ENCODE measurements at places on chromosomes 6 and 20. TPM values are rescaled to one million over a fixed set of nuclear protein-coding genes. Genes with fewer than 3 reads are reported as not detected.

- peaks cover 5% of the 10 kb centered on the region for H3K4me1 ChIP-seq
- H3K27me3 ChIP-seq: peaks cover 8% of the 10 kb centered on the region
- H3K27ac ChIP-seq: no peak overlapping the region
- no peak overlapping the region for H3K4me3 ChIP-seq
- DNase-seq: no peak
Measured at GRCh38 chr6:17602888-17603287, 2.8 kb downstream of the FAM8A1 start.

DNA sequence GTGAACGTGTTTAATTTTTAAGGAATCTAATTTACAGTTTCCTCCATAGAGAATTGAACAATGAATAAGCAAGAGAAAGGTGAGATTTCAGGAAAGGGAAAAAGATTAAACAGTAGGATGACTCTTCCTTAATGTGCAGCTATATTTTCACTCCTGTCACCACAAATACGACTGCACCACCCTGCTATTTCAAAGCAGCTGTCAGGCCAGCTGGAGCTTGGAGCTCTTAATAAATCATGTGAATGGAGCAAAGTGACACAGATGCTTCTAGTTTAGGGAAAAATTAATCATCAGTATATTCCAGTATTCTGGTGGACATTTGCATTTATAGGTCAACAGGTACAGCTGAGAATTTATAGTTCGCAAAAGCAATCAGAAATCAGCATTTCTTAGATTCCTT is 56.5 kb upstream of the PKIB start:
- H3K4me3 ChIP-seq: no peak overlapping the region
- no peak overlapping the region for H3K27ac ChIP-seq
- H3K27me3 ChIP-seq: no peaks in the 10 kb centered on the region
- no peak for DNase-seq
- peaks cover 29% of the 10 kb centered on the region for H3K36me3 ChIP-seq

DNA sequence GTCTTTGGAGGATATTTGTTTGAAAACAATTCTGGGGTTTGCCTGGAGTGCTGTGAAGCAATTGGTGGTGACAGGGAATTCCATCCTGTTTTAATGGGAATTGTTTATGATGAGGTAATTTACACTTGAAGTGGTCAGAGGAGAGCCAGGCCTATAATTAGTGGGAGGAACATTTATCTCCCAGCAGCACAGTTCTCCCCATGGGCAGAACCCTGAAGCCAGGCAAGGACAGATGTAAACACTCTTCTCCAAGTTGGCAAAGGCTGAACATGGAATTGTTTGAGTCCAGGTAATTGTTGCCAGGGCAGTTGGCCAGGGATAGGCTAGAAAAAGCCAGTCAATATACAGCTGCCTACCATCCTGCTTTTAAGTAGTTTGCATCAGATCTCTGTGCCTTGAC is 789.7 kb downstream of the FRK start:
- no peaks in the 10 kb centered on the region for H3K4me1 ChIP-seq
- H3K27me3 ChIP-seq: no peaks in the 10 kb centered on the region
- no peak overlapping the region for H3K4me3 ChIP-seq

- H3K36me3 ChIP-seq: peaks cover 81% of the 10 kb centered on the region
- peaks cover 64% of the 10 kb centered on the region for H3K4me1 ChIP-seq
- H3K27ac ChIP-seq: no peak overlapping the region
Measured at GRCh38 chr20:10662661-10663458, 10.9 kb downstream of the JAG1 start.

DNA sequence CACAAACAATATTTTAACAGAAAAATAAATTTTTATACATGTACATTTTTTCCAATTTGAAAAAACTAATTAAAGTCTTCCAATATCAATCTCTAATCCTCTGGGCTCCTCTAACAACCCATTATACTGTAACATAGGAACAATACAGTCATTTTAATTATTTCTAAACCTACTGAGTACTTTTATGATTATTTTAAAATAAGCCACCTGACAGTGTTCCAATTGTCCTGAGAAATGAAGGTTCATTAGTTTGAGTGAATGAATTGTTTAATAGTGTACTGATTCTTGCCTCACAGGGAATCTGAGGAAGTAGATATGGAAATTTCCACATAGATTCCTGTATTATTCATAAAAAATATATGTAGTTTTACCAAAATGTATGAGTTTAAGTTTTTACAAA is 123.1 kb upstream of the EYS start:
- DNase-seq: no peak
- no peaks in the 10 kb centered on the region for H3K4me1 ChIP-seq
- no peak overlapping the region for H3K4me3 ChIP-seq
- no peaks in the 10 kb centered on the region for H3K36me3 ChIP-seq

- no peaks in the 10 kb centered on the region for H3K27me3 ChIP-seq
- DNase-seq: no peak
- H3K4me1 ChIP-seq: peaks cover 26% of the 10 kb centered on the region
- no peak overlapping the region for H3K4me3 ChIP-seq
Measured at GRCh38 chr6:71404967-71405278, 116.3 kb downstream of the OGFRL1 start.

- peaks cover 2% of the 10 kb centered on the region for H3K27me3 ChIP-seq
- DNase-seq: peak; percentile 60
- H3K27ac ChIP-seq: peak overlapping the region; percentile 87
Measured at GRCh38 chr6:56370127-56370540, 122.8 kb upstream of the COL21A1 start.

GRCh38 chr6:7684076-7684475 is 41.8 kb upstream of the BMP6 start:
- no peaks in the 10 kb centered on the region for H3K36me3 ChIP-seq
- peaks cover 5% of the 10 kb centered on the region for H3K27me3 ChIP-seq
- no peak overlapping the region for H3K4me3 ChIP-seq
- H3K4me1 ChIP-seq: peaks cover 6% of the 10 kb centered on the region

DNA sequence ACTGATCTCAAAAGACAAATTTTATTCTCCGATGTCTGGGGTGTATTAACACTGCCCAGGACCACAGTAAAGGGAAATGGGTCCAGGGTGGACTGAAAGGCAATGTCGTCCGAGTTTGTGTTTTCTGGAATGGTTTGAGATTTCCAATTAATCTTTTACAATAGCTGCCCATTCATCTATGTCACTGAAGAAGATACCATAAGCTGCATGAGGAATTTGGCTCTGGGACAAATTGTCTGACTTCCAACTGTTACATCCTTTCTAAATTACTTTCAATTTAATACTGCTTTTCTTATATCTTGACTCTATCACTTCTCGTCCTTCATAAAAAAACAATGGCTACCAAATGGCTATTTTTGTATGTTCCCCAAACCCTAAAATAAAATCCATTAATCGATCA is 130.7 kb upstream of the KCNK16 start:
- H3K4me3 ChIP-seq: no peak overlapping the region
- no peak for DNase-seq
- H3K36me3 ChIP-seq: no peaks in the 10 kb centered on the region
- no peak overlapping the region for H3K27ac ChIP-seq
- peaks cover 2% of the 10 kb centered on the region for H3K27me3 ChIP-seq

- no peaks in the 10 kb centered on the region for H3K4me1 ChIP-seq
- no peak overlapping the region for H3K27ac ChIP-seq
- DNase-seq: no peak
- H3K27me3 ChIP-seq: no peaks in the 10 kb centered on the region
Measured at GRCh38 chr20:8983478-8984345, 85.2 kb upstream of the PLCB4 start.

GRCh38 chr20:32804022-32804715 is 15.6 kb upstream of the MAPRE1 start:
- peaks cover 19% of the 10 kb centered on the region for H3K4me1 ChIP-seq
- peaks cover 4% of the 10 kb centered on the region for H3K27me3 ChIP-seq
- no peak overlapping the region for H3K4me3 ChIP-seq
- H3K27ac ChIP-seq: no peak overlapping the region

GRCh38 chr6:81801489-81801888 is 49.0 kb upstream of the TENT5A start:
- H3K27ac ChIP-seq: no peak overlapping the region
- no peaks in the 10 kb centered on the region for H3K36me3 ChIP-seq
- peaks cover 6% of the 10 kb centered on the region for H3K4me1 ChIP-seq
- no peaks in the 10 kb centered on the region for H3K27me3 ChIP-seq
- H3K4me3 ChIP-seq: no peak overlapping the region
- DNase-seq: no peak

DNA sequence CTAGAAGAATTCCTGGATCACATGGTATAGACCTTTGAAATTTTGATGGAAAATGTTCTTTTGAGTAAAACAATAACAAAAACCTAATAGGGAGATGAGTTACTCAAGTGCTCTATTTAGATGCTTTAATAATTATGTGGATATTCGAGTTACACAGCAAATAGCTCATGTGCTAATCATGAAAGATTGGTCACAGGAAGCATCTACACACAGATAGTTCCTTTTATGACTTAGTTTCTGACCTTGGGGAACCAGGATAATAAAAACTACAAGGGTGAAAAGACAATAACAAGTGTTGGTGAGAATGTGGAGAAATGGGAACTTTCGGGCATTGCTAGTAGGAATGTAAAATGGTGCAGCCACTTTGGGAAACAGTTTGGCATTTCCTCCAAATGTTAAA is 19.7 kb downstream of the UBE2V1 start:
- peaks cover 19% of the 10 kb centered on the region for H3K36me3 ChIP-seq
- no peak for DNase-seq
- no peak overlapping the region for H3K27ac ChIP-seq
- no peaks in the 10 kb centered on the region for H3K27me3 ChIP-seq
- H3K4me1 ChIP-seq: peaks cover 3% of the 10 kb centered on the region
- no peak overlapping the region for H3K4me3 ChIP-seq

DNA sequence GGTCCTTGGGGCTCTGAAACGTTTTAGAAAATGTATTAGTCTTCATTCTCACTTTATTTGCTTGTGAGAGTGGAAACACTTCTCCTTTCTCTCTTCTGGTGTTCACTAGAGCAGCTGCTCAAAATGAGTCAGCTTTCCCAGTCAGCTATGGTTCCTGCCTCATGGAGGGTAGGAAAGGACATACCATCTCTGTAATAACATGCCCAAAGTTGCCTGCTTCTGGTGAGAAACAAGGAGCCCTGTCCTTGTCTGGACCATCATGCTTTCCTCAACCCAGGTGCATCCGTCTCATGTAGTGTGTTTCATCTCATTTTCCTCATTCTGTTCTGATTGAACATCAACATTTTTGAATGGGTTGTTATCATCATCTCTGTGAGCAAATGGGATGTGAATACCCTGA is 17.1 kb upstream of the TINAG start:
- H3K36me3 ChIP-seq: no peaks in the 10 kb centered on the region
- H3K27me3 ChIP-seq: peaks cover 1% of the 10 kb centered on the region
- DNase-seq: no peak
- H3K4me1 ChIP-seq: no peaks in the 10 kb centered on the region
- no peak overlapping the region for H3K27ac ChIP-seq

- no peaks in the 10 kb centered on the region for H3K4me1 ChIP-seq
- no peak overlapping the region for H3K27ac ChIP-seq
- H3K4me3 ChIP-seq: no peak overlapping the region
- DNase-seq: no peak
Measured at GRCh38 chr6:75546381-75546780, 52.8 kb upstream of the FILIP1 start.

DNA sequence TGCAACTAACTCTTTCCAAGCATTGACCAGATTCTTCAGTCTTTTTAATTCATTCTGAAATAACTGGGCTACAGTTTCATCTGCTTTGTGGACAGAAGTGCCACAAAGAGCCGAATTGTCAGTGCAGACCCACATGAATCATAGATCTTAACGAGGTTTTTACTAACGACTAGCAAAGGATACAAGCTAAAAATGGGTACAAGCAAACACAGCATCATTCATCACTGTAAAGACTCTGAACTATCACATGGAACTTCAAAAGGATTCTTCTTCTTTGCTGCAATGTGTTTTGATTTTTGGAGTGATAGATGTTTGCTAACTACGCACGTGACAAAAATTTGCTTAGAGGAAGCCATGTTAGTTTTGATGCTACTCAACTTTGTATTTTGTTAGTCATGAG is 227.1 kb downstream of the ESR1 start:
- no peak overlapping the region for H3K4me3 ChIP-seq
- no peaks in the 10 kb centered on the region for H3K4me1 ChIP-seq
- no peaks in the 10 kb centered on the region for H3K27me3 ChIP-seq
- H3K36me3 ChIP-seq: no peaks in the 10 kb centered on the region

- H3K27ac ChIP-seq: no peak overlapping the region
- peaks cover 28% of the 10 kb centered on the region for H3K4me1 ChIP-seq
- no peaks in the 10 kb centered on the region for H3K27me3 ChIP-seq
- DNase-seq: no peak
- H3K36me3 ChIP-seq: peaks cover 13% of the 10 kb centered on the region
Measured at GRCh38 chr6:150897400-150897943, 32.0 kb downstream of the MTHFD1L start.

- no peak overlapping the region for H3K27ac ChIP-seq
- DNase-seq: no peak
- H3K27me3 ChIP-seq: no peaks in the 10 kb centered on the region
- no peaks in the 10 kb centered on the region for H3K36me3 ChIP-seq
- H3K4me3 ChIP-seq: no peak overlapping the region
Measured at GRCh38 chr20:57023007-57023406, 243.4 kb downstream of the BMP7 start.

GRCh38 chr20:46545077-46545826 is 5.2 kb downstream of the OCSTAMP start:
- H3K27ac ChIP-seq: no peak overlapping the region
- H3K36me3 ChIP-seq: no peaks in the 10 kb centered on the region
- no peak overlapping the region for H3K4me3 ChIP-seq
- no peaks in the 10 kb centered on the region for H3K27me3 ChIP-seq
- no peak for DNase-seq

DNA sequence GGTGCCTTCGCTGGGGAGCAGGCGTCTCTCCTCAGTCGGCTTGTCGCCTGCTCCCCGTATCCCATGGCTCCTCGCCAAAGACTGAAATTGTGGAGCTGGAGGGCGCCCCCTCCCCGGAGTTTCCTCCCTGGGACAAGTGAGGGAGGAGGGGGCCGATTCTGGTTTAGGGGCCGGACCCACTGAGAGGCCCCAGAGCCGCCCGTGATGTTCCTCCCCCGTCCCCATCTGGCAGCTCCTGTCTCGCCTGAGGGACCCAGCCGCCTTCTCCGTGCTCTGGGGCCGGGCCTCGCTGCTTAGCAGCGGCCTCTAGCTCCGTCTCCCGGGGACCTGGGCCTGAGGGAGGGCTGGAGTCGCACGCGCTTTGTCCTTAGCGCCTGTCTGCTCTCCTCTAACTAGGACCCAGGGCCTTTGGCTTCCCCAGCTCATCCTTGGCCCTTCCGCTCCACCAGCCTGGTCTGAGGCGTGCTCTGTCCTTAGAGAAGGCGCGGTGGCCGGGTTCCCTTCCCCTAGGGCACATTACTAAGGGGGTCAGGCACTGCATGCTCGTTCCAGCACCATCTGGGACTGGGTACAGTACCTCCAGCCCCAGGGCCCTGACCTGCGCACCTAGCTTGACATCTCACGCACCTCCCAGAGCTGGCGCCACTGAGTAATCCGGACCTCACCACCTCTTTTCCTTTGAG is 29.7 kb downstream of the SLC12A5 start:
- H3K4me3 ChIP-seq: no peak overlapping the region
- H3K27me3 ChIP-seq: peaks cover 19% of the 10 kb centered on the region
- peaks cover 38% of the 10 kb centered on the region for H3K4me1 ChIP-seq
- H3K27ac ChIP-seq: no peak overlapping the region
- DNase-seq: peak; percentile 26
- H3K36me3 ChIP-seq: peaks cover 38% of the 10 kb centered on the region

GRCh38 chr6:29681811-29682210 is 859 bp upstream of the ZFP57 start:
- no peak overlapping the region for H3K27ac ChIP-seq
- H3K27me3 ChIP-seq: peaks cover 2% of the 10 kb centered on the region
- peaks cover 20% of the 10 kb centered on the region for H3K4me1 ChIP-seq
- no peak for DNase-seq
- H3K4me3 ChIP-seq: no peak overlapping the region

- H3K36me3 ChIP-seq: no peaks in the 10 kb centered on the region
Measured at GRCh38 chr6:15966000-15966520, 162.8 kb upstream of the MYLIP start.

Gene XRN2
- 76.4 TPM for total RNA-seq

Gene RPL7L1
- 58.1 TPM for total RNA-seq

Gene DYNLT1
- 115 TPM for total RNA-seq

Gene MCHR2
- not detected for total RNA-seq

Gene OR2H1
- not detected for total RNA-seq

Gene NT5DC1
- 33.9 TPM for total RNA-seq

Gene ANKEF1
- 1.2 TPM for total RNA-seq

Gene TAP1
- 1.6 TPM for total RNA-seq

Data from endothelial cell (in vitro differentiated cells).